ENCODE measurements at places on chromosomes 4 and X. TPM values are rescaled to one million over a fixed set of nuclear protein-coding genes. Genes with fewer than 3 reads are reported as not detected.

MAGEA11 gene
- not detected for total RNA-seq

TRAM1L1 gene
- not detected for total RNA-seq

HSFX1 gene
- 0.61 TPM for total RNA-seq

CXCL1 gene
- not detected for total RNA-seq

NPY2R gene
- total RNA-seq, result not detected

PCYT1B gene
- not detected for total RNA-seq

PNMA6F gene
- total RNA-seq, result not detected

FRMD7 gene
- total RNA-seq, result not detected

GABRA4 gene
- not detected for total RNA-seq

CT47C1 gene
- not detected for total RNA-seq

ENPEP gene
- total RNA-seq, result 0.93 TPM

FAM3A gene
- total RNA-seq, result 31.7 TPM

UNC5C gene
- total RNA-seq, result not detected

NSUN7 gene
- total RNA-seq, result 0.55 TPM

MAGEA2B gene
- not detected for total RNA-seq

FAM236D gene
- not detected for total RNA-seq

ADGRG4 gene
- not detected for total RNA-seq

PGAM4 gene
- total RNA-seq, result not detected

PDLIM5 gene
- 21.7 TPM for total RNA-seq

SPOCK3 gene
- not detected for total RNA-seq

CABS1 gene
- total RNA-seq, result not detected

UBE2A gene
- total RNA-seq, result 81.2 TPM

TLR10 gene
- 0.09 TPM for total RNA-seq

POF1B gene
- total RNA-seq, result not detected

ETDA gene
- total RNA-seq, result not detected

EVC2 gene
- 1.3 TPM for total RNA-seq

CTAG1A gene
- not detected for total RNA-seq

APELA gene
- not detected for total RNA-seq

HTR2C gene
- not detected for total RNA-seq

SNCA gene
- 2.0 TPM for total RNA-seq

UGT2B15 gene
- total RNA-seq, result not detected

NKAP gene
- total RNA-seq, result 8.1 TPM

RPS6KA6 gene
- not detected for total RNA-seq

TSPYL2 gene
- total RNA-seq, result 29.5 TPM

XG gene
- not detected for total RNA-seq

TCEAL3 gene
- total RNA-seq, result 3.1 TPM

GRPR gene
- not detected for total RNA-seq

RENBP gene
- total RNA-seq, result 6.8 TPM

ZNF718 gene
- 19.0 TPM for total RNA-seq

ERVMER34-1 gene
- not detected for total RNA-seq

NPY1R gene
- not detected for total RNA-seq

AADAT gene
- not detected for total RNA-seq

RRH gene
- 0.32 TPM for total RNA-seq

SLITRK4 gene
- not detected for total RNA-seq

ETDB gene
- total RNA-seq, result not detected

COL4A5 gene
- not detected for total RNA-seq

FAM53A gene
- total RNA-seq, result 0.23 TPM

PPP2R3B gene
- 31.7 TPM for total RNA-seq
